ENCODE measurements at places on chromosomes 4 and X.

DNA sequence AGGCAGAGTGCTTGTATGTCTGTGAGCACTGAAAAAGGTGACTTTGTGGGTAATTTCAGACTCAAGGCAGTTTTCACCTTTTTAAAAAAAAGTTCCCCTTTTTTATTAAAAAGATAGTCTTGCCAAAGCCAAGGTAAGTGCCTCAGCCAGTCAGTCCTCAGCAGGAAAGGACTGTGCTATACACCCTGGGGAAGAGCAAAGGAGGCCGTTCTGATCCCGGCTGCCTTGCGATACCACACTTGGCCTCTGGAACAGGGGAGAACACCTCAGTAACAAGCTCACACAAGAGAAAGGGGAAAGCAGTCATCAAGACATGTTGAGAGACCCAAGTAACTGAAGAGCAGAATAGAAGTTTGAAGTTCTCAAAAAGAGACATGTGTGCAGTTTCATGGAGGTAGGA, 541.7 kb downstream of the BCOR start:
- DNase-seq, result no peak

DNA sequence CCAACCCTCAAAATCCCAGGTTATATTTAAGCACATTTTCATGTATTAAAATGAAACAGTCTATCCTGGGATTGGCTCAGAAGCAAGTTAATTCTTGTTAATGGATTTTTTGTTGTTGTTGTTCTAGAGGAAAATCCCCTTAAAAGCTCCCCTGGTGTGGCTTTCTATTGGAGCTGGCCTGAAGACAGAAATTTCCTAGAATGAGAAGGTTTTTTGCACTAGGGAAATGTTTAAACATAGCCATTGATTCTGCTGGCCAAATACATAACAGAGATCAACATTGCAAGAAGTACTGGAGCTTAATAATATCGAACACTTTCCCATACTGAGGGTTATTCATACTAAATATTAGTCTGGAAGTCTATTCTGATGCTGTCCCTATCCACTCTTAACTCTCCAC, 148.8 kb upstream of the PCDH18 start:
- no peak for DNase-seq

GRCh38 chrX:14354521-14354920, 174.8 kb upstream of the GLRA2 start:
- peak; percentile 70 for DNase-seq

DNA sequence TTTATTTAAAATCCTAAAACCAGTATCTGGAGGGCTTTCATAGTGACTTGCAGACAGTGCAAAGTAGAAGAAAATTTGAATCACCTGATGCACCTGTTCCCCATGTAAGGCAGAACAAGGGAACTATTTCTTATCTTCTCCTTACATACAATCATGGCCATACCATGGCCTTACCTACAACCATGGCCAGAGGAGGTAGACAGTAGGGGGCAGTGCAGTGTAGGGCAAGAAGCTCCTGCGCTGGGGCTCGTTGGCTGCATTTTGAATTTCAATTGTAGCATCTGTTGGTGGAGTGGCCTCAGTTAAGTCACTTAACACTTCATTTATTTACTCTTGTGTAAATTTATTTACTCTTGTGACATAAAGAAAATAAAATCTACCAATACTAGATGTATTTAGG, 33.0 kb downstream of the GALNTL6 start:
- peak; percentile 64 for DNase-seq

GRCh38 chr4:103786014-103786413, 66.2 kb upstream of the TACR3 start:
- peak; percentile 19 for DNase-seq

- no peak for DNase-seq
Measured at GRCh38 chrX:124223524-124223923, 108.9 kb upstream of the TEX13D start.

GRCh38 chr4:145541346-145541745, 59.7 kb downstream of the SMAD1 start:
- no peak for DNase-seq

DNA sequence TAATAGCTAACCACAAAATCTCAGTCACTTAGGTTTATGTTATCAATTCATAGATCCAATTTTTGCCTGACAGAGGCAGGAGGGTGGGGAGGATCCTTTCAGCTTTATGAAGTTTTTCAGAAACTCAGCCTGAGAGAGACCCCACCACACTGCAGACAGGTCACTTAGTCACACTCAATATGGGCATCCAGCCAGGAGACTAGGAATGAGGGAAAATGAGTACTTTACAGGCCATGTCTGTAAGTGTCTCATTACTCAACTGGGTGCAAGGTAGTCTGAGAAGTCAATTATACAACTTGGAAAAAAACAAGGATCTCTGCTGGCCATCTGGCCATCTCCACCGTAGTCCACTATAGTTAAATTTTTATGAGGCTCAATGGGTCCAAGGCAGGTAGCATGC, 365.9 kb downstream of the INPP4B start:
- DNase-seq, result peak; percentile 43

GRCh38 chr4:47442980-47443379, 20.5 kb downstream of the COMMD8 start:
- no peak for DNase-seq
